ENCODE measurements at places on chromosomes 12 and 14.
A peak's percentile ranks its signal among the peaks of the same experiment; 100 is the strongest.

DNA sequence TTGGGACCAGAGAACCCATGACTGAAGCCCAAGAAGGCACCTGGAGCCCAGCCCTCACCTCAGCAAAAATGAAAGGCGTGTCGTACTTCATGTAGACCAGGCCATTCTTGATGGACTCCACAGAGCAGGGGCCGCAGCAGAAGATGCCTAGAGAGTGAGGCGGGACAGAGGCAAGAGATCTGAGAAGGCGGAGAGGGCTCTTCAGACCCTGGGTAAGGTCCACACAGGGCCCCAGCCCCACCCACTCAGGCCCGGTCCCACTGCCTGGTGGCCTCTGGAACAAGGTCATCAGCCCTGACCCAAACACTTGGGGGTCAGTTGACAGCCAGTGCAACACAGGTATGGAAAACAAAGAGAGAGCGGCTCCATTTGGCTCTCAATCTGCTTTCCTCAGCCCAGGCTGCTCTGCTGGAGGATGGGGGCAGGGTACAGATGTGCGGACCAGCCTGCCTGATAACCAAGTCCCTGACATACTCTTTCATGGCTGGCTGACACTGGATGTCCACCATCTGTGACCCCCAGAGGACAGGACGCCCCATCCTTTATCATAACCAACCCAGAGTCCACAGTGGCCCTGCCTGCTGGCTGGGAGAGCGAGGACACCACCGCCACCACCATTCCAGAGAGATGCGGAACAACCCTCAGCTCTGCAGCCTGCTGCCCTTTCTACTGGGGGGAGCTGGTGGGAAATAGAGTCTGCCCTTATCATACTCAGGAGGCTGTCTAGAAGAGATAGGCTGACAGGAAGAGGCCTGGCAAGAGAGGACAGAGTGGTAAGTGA lies 6.9 kb downstream of the TGM1 start:
- no peak for DNase-seq

DNA sequence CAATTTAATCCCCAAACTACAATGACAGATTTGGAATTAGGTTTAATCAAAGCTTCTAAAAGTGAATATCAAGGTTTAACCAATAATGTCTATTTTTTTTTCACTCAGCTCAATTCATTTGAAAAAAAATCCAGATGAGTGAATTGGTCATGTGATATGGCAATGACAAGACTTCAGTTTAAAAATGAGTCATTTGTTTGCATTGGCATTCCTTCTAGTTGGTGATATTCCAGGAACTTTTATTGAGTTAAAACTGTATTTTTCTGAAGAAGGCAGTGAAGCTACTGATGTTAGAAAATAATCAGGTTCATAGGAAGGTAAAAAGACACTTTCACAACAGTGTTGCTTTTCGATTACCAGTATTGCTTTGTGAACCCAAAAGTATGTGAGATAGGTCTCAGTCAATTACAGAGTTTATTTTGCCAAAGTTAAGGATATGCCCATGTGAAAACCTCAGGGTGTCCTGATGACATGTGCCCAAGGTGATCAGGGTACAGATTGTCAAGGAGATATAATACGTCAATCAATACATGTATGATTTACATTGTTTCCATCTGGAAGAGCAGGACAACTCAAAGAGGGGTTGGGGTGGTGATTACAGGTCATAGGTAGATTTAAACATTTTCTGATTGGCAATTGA lies 1214.9 kb downstream of the GALC start:
- peak; percentile 56 for DNase-seq

DNA sequence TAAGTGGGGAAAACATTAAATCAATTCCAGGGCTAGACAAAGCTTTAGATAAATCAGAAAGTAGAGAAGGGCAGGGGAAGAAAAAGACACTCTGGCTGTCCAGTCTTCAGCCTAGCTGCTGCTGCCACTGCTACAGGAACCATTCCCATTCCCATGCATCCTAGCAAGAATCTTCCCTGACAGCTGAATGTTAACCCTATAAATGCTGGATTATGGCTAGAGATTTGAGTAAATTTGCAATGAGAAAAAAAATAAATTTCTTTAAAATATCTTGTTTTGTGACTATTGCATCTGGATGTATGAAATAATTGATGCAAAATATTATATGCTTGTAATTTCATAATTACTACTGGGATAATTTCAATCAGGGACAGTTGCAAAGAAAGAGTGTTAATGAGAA lies 15.0 kb upstream of the CDKN3 start:
- no peak for DNase-seq

DNA sequence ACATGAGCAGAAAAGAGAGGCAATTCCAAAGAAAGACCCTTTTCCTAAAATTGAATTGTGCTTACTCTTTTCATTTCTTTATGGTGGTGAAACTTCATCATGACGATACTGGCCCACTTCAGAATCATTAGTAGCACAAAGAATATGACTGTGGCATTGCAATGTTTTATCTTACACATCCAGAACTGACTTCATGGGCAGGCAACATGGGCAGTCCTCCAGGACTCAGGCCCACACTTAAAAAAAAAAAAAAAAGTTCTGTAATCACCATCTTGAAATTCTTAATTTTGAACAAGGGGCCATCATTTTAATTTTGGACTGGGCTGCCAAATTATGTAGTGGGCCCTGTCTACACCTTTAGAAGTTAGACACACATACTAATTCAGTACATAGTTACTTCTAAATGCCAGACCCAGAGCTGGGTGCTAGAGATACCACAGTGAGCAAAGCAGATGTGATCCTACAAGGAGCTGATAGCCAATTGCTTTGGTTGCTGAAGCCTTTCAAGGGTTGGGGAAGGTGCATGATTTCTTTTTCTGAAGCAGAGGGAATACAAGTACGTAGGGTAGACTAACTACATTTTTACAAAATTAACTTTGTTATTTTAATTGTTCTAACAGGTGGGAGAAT lies 35.2 kb downstream of the HELB start:
- no peak for DNase-seq

DNA sequence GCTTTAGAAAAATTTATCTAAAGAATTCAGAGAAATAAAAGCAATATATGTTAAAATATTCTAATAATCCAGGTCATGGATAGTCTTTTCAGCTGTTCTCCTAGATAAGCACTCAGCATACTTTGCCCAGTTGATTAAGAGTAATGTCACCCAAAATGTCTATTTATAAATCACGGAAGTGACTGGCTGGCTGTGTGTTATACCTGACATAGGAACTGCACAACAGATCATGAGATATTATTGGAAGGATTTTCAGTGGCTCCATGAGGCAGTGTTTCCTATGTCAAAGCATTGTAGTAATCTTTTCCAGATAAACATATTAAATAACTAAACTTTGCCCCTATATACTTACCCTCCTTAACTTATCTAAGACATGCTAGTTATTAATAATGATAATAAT lies 128.8 kb downstream of the ITPR2 start:
- DNase-seq: no peak

DNA sequence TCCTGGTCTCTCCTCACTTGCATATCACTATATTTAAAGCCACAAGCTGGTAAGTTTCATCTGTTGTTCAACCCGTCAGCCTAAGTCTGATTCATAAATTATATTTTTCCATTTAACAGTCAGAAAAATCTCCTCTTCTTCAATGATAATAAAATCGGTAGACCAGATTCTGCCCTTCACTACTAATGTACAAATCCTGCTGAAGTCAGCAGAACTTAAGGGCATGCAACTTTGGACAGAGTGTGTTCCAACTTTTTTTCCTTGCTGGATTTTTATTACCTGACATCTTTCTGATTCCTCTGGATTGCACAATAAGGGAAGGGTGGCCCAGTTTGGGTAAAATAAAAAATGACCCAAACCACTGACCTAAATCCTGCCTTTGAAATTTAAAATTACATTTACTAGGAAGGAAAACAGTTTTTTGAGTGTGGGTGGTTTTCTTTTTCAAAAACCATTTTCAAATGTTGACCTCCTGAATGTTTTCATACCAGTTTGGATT lies 125.4 kb upstream of the DIO2 start:
- no peak for DNase-seq

DNA sequence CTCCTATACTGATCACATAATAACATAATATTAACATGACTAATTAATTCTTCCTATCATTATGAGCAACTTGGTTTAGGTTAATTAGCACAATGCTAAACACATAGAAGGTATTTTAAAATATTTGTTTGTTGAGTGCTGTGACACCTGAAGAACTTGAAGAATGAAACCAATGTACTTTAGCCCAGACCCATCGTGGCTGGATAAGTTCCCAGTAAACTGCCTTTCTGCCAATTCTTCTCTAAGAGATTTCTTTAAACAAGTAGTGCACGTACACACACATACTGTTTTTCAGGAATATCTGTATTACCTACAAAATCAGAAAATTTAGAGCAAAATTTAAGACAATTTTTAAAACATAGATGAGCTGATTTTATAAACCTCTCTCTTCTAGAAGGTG lies 207.4 kb upstream of the SSTR1 start:
- peak; percentile 25 for DNase-seq

- no peak for DNase-seq
Observed at GRCh38 chr12:103556890-103557627, 30.0 kb upstream of the STAB2 start.

DNA sequence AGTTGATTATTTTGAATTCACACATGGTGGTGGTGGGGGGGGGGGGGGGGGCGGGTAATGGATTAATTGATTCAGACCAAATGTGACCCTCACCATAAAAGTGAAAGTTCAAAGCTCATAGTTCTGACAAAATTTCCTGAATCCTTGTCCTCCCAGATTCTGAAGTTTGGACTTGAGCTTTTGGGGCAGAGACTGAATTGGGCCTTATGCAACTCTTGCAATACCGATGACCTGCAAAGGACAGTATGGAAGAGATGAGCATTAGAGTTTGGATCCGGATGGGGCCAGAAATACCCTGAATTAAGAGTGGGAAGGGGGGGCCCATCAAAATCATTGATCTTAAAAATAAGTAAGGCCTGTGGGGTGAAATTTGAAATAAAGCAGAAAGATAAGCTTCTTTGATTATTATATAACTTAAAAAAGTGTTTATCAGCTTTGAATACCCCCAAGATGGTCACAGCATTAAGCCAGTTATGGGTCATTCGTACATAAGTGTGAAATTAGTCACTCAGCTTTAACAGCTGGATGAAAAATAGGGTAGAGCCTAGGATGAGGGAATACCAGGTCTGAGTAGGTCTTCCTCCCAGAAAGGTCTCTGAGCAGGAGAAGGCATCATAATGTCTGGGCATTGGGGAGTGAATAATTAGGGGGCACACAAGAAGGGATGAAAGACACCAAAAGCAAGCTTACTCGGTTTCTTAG lies 2.1 kb upstream of the PYGL start:
- DNase-seq: no peak

DNA sequence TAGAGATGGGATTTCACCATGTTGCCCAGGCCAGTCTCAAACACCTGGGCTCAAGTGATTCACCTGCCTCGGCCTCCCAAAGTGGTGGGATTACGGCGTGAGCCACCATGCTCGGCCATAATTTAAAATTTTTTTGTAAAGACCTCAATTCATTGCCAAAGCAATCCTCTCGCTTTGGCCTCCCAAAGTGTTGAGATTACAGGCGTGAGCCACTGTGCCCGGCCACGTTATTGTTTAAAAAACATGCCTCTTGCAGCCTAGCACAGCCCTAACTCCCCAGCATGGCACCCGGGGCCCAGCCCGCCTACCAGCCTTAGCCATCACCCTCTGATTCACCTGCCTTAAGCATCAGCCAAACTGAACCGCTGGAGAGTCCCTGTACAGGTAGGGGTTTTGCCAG lies 13.1 kb upstream of the RPS6KL1 start:
- DNase-seq: no peak

DNA sequence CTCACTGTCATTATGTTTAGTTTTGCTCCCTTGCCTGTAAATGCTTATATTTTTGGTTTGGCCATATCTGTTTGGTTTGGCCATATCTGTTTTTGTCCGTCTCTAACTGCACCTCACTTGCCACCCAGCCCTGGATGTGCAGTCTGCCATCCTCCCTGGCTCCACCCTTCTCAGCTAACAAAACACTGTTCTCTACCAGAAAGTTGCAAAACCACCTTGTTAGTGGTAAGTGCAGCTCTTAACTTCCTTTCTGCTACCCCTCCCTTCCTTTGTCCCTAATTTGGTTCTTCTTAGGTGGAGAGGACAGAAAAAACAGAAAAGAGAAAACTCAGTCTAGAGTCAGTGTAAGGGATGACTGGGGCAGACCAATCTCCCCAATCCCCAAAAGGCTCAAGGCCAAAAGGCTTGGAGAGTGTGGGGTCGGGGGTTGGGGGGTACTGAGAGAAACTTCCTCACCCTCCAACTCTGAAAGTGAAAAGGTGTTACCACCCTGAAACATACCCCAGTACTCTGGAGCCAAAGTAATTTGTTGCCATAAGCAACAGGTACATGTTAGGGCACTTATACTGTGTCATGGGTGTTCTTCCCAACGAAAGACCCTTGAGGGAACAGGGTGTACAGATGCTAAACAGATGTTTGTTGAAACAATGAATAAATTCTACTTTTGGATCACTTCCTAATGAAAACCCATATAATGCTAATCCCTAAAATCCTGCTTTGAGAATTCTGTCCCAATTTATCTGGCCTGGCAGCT lies 5.0 kb downstream of the BIN2 start:
- no peak for DNase-seq

DNA sequence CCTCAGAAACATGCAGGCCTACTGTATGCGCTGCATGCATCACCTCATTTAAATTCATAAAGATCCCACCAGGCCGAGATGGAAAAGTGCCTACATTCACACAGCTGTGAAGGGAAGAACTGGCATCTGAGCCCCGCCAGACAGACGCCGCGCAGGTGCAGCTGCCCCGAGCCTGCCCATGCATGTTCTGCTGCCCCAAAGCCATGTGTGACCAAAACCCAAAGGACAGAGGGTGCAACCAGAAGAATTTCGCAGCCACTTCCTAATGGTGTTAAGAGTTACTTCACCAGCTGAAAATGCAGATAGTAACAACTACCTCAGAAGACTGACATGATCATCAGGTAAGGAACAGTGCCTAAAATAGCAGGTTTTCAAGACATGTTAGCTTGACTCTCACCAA lies 13.5 kb upstream of the KRT8 start:
- no peak for DNase-seq

- DNase-seq: no peak
Observed at GRCh38 chr12:64236549-64236948, 14.5 kb upstream of the KICS2 start.

- peak; percentile 56 for DNase-seq
Observed at GRCh38 chr12:20220339-20220738, 148.0 kb upstream of the PDE3A start.

- DNase-seq: peak; percentile 14
Observed at GRCh38 chr12:24201258-24201970, 251.9 kb upstream of the SOX5 start.

- DNase-seq: no peak
Observed at GRCh38 chr12:105706321-105706972, 376.0 kb downstream of the C12orf75 start.

GRCh38 chr12:24378548-24379407 lies 429.3 kb upstream of the SOX5 start:
- DNase-seq: no peak

DNA sequence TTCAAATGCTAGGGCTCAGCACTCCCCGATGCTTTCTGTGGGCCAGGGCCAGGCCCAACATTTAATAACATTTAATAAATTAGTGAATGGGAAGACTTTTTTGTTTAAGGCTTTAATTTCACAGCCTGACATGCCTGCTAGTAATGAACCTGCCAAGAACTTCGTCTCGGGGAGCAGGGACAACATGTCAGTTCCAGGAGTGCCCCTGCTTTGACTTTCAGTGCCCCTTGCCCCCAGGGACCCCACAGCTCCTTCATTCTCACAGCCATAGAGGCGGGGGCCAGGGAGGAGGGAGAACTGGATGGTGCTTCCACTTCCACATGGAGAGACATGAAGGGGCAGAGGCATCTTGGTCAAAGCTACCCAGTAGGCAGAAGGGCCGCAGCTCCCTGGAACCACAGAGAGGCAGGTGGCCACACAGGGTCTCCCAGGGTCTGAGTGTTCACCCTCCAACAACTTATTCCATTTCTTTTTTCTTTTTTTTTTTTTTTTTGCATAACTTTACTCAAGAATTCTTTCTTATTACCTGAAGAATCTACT lies 66.0 kb upstream of the DDX11 start:
- DNase-seq: no peak
